Activated T-cell treated with anti-CD3 and anti-CD28 coated beads, Interleukin-2, amount 50 U/mL, for 4 hours (primary cell): ENCODE measurements at places on chromosomes 1 and 21.
A peak's percentile ranks its signal among the peaks of the same experiment; 100 is the strongest.

DNA sequence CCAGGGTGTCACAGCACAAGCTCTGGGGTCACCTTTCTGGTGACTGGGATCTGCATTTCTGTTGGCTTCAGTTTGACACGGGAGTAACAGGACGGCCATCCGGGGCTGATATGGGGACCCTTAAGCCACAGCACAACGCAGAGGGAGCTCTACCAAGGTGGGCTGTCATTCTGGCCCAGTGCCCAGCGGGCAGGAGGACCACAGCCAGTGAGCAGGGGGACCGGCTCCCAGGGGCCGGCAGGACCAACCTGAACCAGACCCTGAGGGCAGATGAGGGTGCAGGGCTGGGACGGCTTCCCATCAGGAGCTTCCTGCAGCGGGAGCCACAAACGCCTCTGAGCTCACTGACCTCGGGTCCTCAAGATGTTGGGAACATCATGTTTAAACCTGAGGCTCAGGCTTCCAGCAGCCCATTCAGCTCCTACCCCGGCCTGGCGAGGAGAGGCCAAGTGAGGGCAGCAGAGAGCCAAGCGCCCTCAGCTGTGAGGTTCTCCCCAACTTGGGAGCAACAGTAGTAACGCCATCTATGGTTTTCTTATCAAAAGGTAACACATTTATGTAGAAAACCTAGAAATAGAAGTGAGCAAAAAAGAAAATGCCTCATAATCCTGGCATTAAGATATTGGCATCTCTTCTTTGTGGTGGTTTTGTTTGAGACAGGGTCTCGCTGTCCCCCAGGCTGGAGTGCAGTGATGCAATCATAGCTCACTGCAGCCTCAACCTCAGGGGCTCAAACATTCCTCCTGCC, 26.8 kb downstream of the TMEM201 start:
- peak; percentile 43 for DNase-seq

DNA sequence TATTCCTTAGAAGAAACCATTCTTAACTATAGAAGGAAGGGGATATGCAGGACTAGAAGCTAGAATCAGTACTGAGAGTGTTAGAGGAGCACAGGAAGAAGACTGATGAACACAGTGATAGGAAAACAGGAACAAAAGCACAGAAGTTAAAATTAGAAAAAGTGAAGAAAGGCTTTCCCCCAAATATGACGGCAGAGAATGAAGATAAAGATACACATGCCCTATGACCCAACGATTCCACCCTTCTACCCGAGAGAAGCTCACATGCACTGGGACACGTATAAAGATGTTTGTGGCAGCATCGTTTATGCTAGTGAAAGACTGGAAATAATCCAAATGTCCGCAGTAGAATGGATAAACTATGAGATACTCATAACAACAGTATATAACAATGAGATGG, 74.2 kb downstream of the DTL start:
- DNase-seq = no peak

- no peak for DNase-seq
These were observed 4.1 kb downstream of the SLX9 start for GRCh38 chr21:44943686-44944550.

DNA sequence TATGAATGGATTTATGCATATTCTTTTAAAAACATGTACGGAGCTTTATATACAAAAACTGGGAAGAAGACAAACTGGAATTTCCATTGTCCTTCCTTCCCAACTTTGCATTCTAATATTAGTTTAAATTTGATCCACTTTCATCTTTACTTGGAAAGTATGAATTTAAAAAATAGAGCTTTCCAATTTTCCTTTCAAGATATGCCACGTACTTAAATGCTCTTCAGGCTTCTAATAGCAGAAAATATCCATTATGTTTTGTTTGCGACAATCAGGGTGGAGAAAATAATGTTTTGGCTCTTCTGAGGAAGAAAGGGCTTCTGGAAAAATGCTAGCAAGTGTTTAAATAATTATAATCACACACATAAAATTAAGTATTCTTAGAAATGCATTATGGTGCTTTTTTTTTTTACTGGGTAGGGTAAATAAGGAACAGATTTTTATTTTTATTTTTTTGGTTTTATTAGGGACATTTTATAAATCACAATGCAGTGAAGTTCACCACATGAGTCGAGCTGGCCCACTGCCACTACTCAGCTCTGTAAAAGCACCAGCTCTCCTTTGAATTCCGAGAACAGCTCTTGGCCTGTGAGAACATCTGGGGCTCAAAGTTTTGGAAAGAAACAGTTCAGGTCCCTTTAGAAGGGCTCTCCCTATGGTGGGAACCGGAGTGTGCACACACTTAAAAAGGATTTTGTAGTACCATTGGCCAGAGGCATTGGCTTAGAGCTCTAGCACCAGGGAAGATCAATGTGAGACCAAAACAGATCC, 287.4 kb upstream of the LYPLAL1 start:
- no peak for DNase-seq

DNA sequence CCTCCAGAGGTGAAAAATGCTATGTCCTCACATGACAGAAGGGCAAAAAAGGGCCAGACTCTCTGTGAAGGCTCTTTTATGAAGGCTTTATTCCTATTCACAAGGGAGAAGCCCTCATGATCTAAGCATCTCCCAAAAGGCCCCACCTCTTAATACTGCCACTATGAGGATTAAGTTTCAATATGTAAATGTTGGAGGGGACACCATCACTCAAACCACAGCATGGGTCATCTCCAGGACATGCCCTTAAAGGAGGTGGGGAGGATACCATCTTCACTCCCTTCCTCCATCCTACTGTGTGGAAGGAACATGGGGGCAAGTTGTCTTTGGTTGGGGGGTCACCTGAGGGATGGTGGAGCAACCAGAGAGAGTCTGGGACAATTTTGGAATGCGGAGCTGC, 170.1 kb downstream of the TRIM33 start:
- DNase-seq = no peak

DNA sequence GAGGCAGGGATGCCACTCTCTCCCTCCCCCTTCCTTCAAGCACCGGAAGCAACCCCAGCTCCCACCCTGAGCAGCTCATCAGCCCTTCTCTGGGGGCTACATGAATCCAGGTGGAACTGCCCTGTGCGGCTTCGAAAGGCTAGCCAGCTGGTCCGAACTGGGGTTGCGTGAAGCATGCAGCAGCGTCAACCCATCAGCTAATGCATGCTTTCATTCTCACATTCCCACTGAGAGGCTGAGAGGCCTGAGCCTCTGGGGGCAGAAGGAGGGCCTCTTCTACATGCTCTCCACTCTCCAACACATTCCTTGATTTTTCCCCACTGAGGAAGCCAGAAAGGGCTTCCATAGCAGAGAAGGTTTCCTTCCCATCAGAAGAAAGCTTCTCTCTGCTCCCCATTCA, 5.6 kb downstream of the RXRG start:
- no peak for DNase-seq

DNA sequence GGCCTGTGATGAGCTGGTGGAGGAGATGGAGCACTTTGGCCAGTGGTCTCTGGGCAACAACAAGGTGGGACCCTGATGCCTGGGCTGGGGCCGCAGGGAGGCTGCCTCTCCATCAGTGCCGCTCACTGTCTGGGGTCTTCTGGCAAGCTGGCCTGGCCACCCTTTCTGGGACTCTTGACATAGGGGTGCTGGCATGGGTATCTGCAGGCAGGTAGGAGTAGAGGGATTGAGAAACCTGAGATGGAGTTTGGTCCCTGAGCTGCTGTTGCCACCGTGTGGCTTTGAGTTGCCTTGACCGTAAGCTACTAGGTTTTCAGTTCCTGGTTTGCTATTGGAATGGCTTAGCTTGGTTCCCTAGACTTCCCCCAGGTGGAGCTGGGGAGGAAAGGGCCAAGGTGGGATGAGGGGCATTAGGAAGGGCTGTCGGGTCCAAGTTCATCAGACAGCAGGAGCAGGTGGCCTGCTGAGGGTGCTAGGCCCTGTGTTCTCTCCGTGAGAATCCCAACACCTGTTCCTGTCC, 13.2 kb upstream of the MFN2 start:
- no peak for DNase-seq

GRCh38 chr1:7670334-7671145, 100.6 kb upstream of the VAMP3 start:
- DNase-seq = no peak

GRCh38 chr1:171792656-171793369, 11.4 kb downstream of the METTL13 start:
- no peak for DNase-seq

DNA sequence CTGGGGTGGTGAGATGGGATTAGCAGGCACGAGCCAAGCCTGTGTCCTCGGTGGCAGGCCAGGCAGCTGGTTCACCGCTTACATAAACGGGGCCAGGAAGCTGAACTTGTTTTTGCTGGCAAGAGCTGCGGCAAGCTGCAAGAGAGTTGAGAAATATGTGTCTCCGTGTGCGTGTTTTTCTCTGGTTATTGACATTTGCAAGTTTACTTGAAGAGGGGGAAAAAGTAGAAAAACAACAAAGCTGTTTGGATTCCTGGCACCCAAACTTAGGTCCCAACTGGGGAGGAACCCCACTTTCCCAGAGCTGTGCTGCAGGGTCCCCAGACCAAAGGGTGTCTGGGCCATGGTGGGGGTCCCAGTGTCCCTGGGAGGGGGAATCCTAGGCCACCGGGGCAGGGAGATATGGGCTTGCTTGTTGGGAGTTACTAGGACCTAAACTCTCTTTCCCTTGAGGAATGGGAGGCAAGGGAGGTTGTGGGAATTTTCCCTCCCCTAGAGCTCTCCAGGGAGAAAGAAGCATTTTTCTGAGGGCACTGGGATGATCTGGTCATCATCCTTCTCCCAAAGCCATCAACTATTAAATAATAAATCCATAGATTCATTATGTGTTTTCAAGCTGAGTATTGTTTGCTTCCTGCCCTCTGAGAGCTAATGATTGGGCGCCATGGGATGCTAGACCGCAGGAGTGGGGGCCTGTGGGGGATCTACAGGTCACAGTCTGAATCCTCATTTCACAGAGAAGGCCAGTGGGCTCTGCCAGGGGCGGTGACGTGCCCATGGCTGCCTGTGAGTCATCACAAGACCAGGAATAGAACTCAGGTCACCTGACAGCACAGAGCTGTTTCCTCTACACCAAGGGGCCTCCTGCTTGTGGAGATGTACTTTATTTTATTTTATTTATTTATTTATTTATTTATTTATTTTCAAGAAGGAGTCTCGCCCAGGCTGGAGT, 14.8 kb downstream of the IL6R start:
- peak; percentile 52 for DNase-seq

GRCh38 chr1:77139389-77139788, 79.8 kb downstream of the PIGK start:
- DNase-seq = no peak

GRCh38 chr1:230208619-230209261, 141.7 kb downstream of the GALNT2 start:
- peak; percentile 27 for DNase-seq

DNA sequence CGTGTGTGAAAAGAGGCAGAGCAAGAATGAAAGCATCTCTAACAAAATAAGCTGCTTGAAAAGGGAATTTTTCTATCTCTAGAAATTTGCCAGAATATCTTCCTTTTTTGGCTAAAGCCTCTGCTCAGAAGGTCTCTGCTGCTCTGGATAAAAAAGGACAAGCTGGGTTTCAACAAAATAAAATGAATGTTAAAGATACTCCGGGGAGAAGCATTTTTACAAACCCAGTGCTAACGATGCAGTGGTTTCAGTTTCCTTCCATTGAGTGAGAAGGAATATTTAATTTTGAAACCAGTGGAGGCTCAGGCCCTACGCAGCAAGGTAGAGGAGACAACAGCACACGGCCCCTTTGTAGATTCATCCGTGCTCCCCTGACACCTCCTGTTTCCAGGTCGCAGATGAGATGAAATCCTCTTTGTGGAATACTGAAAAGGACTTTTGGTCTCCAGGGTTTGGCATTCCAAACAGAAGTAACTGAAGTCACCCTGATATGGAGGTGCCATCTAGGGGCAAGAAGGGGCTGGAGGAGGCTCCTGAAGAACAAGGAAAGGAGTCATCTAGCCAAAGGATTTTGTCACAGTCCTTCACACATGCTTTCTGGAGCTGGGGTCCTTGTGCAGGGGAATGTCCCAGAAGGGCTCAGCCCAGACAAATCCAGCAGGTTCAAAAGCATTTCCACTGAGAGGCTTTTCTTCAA, 65.7 kb upstream of the SYT6 start:
- DNase-seq = no peak

DNA sequence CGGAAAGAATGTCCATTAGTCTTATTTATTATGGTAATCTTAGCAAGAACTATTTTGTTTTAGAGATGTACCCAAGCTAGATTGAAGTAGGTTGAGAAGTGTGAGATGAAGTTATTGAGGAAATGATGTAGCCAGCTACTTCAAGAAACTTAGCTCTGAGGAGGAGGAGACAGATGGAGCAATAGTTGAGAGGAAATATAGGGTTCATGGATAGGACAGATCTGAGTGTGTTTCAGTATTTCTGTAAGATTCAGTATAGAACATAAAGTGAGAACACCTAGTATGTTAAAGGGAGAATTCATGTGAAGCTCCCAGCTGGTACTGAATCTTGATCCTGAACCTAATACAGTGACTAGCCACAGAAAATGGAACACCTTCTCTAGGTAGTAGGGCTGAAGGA, 28.9 kb downstream of the TSNAX start:
- DNase-seq = no peak

DNA sequence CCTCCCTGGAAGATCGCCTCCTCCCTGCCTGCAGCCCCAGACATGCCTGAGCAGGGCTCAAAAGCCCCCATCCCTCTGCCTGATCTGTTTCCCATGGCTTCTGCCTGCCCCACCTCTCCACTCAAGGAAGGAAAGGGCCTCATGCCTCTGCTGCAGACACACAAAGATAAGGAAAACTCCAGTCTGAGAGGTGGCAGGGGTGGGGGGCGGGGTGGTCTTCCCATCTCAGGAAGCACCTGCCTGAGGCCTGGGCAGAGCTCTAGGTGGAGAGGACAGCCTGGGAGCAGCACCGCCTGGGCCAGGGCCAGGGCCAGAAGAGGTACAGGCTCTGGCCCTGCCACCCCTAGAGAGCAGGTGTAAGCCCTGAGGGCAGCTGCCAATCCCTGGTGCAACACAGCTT, 4.1 kb upstream of the GJB3 start:
- DNase-seq = no peak

DNA sequence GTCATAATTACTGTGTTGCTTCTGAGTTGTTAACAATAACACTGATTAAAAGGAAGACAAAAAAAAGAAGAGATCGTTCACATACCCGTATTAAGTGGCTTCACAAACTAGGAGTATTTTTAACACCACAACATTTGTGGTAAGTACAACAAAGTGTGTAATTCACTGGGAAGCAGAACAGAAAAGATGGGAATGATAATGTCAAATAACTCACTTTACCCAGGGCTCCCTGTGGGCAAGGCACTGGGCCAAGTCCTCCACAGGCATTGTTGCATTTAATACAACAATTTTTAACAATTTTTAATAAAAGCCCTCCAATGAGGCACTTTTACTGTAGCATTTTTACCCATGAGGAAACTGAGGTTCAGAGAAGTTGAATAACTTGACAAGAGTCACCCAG, 385.0 kb upstream of the ST6GALNAC5 start:
- DNase-seq = no peak
